ENCODE measurements at places on chromosomes 3 and 15.

DNA sequence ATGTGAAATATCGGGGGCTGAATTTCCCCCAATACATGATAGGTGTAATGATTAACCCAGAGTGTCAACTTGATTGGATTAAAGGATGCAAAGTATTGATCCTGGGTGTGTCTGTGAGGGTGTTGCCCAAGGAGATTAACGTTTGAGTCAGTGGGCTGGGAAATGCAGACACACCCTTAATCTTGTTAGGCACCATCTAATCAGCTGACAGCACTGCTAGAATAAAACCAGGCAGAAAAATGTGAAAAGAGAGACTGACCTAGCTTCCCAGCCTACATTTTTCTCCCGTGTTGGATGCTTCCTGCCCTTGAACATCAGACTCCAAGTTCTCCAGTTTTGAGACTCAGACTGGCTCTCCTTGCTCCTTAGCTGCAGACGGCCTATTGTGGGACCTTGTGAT, 247.8 kb downstream of the OTOL1 start:
- DNase-seq, result no peak

DNA sequence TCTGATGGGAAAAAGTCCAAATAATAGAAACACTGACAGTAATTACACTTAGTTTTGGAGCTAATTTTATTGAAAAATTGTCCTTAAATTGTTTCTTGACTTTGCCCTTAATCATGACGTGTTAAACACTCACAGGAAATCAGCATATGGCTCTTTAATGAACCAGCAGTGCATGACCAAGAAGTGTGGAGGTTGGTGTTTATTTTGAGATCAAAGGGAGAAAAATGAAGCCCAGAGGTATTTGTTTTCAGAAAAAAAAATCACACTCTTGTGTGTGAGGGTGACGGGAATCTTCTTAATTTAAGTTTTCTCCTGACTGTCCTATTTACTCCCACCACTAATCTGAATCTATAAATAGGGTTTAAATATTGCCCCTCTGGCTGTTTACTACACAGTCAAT, 28.8 kb upstream of the SYNM start:
- no peak for DNase-seq

DNA sequence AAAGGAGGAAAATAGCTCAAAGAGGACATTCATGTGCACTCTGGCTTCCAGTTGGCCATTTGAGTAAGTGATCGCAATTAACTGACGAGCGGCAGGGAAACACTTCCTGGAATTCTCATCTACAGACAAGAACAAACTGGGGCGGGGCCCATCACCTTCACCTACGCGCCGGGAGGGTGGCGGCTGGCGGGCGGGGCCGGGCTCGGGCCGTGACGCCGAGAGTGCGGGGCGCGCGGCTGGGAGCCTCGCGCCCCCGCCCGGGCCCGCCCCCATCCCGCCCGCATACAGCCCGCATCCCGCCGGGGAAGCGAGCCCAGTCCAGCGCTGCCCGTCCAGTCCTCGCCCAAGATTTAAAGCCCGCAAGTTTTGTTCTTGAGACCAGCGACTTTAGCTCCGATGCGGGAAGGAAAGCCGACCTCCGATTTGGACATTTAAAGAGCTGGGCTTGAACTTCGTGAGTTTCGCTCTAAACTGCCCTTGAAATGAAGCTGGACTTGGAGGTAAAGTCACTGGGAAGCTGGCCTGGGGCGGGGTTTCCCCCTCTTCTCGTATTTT, at the start of gene B3GNT5:
Gene B3GNT5, plus strand, starts transcription at position 281 of the 555 bp plus-strand sequence. CDS start 16,546 bp downstream, outside the sequence.
- DNase-seq, result no peak

DNA sequence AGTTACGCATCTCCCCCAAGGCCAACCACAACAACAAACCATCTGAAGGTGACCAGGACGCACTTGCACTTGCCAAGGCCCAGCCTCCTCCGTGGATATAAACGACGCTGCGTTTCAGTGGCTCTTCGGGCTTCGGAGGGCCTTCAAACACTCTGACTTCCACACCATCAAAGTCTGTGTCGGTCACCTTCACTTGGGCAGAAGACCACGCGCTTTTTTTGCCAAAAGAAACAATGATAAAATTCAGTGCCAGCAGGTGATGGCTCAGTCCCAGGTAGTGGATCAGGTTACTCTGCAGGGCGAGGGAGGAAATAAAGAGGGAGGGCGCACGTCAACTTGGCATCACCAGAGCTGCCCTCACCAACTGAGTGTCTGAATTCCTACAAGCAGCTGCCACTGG, 63.0 kb downstream of the NCEH1 start:
- no peak for DNase-seq

DNA sequence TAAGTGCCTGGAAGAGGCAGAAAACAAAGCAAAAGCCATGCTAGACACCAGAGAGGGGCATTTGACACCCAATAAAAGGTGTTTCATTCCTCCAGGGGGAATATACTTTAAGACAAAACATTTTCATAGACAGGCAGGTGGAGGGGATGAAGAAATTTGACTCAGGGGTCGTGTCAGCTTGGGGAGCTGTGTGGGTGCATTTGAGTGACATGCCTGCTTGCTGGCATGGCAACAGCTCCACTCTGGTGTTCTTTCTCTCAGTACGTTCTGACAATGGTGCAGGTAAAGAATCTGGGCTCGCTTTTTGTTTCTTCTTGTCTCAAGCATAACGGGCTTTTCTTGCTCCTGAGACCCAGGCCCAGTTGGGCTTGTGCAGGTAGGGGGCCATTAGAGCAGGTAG, 292.9 kb upstream of the ATP10A start:
- no peak for DNase-seq

- DNase-seq, result no peak
These were observed 8.6 kb upstream of the CACNA1D start for GRCh38 chr3:53485675-53486403.

DNA sequence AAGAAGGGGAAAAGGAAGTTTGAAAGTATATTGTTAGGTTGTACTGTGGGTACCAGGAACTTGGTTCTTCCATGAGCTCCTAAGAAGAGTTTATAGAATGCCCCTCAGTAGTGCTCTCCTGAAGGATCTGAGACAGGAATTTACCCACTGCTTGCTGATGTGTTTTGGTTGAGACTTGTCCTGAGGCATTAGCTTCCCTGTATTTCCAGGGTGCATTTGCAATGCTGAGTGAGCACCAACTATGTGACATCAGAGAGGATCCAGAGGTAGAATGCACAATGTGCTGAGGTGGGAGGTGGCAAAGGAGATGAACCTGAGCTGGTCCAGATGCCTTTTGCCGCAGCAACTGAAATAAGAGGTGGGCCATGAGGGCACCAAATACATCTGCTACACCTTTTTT, 64.3 kb upstream of the LRRC3B start:
- no peak for DNase-seq

DNA sequence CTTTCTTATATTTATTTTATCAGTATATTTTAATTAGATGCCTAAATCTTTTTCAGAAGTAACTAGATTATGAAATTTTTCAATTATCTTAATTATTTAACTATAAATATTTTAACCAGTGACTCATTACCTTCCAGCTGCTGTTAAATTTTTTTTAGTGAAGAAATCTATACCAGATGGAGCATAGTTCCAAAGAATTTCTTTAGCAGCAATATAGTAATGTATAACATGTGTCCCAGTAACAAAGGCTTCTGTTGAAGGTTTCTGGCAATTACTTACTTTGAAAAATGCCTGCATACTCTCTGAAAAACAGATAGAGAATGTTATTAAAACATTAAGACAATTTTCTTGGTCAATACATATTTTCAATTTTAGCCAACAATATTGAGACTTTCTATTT, 45.1 kb upstream of the CP start:
- DNase-seq, result no peak

- no peak for DNase-seq
These were observed 68.7 kb upstream of the ADPGK start for GRCh38 chr15:72852273-72852672.

DNA sequence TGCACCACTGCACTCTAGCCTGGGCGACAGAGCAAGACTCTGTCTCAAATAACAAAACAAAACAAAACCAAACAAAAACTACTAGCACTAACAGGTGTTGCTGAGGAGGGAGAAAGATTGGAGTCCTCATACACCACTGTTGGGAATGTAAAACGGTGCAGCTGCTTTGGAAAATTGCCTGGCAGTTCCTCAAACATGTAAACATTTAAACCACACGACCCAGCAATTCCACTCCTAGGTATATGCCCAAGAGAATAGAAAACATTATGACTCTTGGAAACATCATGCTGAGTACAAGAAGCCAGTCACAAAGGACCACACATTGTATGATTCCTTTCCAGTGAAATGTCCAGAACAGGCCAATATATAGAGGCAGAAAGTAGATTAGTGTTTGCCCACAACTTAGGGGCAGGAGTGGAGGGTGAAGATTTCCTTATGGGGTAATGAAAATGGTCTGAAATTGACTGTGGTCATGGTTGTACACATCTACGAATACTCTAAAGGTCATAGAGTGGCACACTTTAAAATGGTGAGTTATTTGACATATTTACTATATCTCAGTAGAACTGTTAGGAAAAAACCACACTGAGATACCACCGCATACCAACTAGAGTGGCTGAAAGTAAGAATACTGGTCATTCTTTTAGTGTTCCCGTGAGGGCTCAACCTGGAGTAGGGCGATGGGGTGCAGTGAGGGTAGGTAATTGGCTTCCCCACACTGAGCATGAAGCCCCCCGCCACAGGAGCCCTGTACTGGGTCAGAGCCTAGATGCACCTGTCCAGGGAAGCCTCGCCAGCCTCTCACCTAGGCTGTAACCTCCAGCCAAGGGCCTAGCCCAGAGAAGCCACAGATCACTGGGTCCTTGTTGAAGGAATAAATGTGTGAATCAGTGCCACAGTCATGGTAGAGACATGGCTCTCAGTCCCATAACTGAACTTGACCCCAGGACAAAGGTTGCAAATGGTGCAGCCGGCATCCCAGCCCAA, 131.1 kb downstream of the NUP210 start:
- no peak for DNase-seq

- DNase-seq, result no peak
These were observed 560.5 kb upstream of the ZNF717 start for GRCh38 chr3:76345878-76346277.

GRCh38 chr3:115633467-115633866, 10.2 kb downstream of the GAP43 start:
- no peak for DNase-seq

GRCh38 chr15:79310612-79310984, 314 bp upstream of the TMED3 start:
- peak; percentile 20 for DNase-seq

- no peak for DNase-seq
These were observed 7.5 kb downstream of the PLA2G4F start for GRCh38 chr15:42148808-42149492.

GRCh38 chr3:49867871-49868321, 1.8 kb downstream of the CAMKV start:
- no peak for DNase-seq

GRCh38 chr15:38696790-38697495, 132.3 kb upstream of the RASGRP1 start:
- DNase-seq, result no peak

DNA sequence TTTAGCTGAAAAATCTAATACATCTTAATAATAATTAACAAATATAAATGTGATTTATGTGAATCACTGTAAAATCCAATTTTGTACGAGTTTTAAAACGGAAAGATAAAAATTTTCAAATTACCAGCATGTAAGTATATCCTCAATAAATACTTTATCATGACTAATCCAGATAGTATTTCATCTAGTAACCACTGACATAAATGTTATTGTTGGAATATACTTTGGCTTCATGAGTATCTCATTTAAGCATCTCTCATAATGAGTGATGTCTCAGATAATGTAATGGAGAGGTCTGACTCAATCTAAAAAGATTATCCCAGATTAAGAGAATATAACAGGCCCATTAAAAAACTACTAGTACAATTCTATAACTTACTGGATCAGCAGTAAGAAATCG, 216.3 kb downstream of the STAG1 start:
- DNase-seq, result no peak

- no peak for DNase-seq
These were observed 18.7 kb downstream of the TNFAIP8L3 start for GRCh38 chr15:51075826-51076523.

- DNase-seq, result no peak
These were observed 56.6 kb upstream of the CSTA start for GRCh38 chr3:122268257-122269024.

DNA sequence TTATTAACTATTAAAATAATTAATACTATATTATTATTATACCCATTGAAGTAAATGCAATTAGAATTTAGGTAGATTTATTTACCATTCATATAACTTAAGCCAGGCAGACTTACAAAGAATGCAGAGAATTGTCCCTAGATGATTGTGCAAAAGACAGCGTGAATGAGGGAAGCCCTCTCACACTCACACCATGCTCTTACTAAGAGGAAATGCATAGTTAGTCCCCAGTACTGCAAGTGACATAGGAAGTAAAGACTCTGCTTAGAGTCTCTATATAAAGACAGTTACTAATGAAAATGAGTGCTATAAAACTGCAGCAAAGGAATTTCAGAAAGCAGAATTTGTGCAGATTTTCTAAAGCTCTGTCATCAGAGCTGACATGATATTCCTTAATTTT, 270.4 kb downstream of the ZBBX start:
- no peak for DNase-seq

DNA sequence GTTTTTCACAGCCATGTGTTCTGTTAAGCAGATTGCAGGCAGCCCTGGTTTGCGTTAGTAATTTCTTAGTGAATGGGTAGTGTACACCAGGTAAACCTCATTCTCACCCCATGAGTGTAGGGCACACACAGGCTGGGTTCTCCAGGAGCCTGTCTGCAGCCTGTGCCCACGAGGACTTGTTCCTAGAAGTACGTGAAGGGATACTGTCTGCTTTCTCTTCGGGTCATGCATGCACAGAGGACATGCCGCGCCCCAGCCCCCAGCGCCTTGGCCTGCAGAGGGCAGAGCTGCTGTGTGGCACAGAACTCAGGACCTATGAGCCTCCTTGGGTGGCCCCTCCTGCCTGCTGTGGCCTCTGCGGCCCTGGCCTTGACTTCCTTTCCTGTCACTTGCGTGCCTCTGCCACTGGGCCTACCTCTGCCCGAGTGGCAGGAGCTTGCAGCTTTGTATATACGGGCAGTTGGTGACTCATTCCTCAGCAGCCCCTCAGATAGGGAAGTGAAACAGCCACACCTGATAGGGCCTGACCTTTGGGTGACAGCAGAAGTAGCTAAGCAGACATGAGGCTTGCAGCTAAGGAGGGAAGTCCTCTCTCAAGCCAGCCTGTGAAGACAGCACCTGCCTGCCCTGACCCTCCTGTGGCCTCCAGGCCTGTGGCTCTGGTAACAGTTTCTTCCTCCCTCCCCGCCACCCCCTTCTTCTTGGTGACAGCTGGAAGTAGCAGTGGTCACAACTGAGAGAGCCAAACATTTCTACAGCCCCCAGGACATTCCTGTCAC, 19.5 kb downstream of the PPCDC start:
- DNase-seq, result peak; percentile 79

DNA sequence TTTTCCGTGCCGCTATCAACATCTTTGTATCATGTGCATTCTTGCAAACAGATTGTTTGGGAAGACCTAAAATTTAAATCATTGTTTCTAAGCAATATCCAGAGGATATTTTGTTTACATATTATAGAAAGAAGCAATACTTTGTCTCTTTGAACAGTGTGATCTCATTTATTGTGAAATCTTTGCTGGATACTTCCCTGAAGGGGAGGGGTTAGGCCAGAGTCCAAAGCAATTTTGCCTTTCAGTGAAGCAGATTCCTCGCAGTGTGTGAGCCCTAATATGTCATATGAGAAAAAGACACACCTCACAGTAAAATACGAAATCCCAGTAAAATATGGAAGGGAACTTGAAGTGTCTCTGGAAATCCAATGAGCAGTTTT, 158.7 kb upstream of the SLCO3A1 start:
- peak; percentile 39 for DNase-seq
